ENCODE measurements at places on chromosomes 3 and 15.

- DNase-seq = no peak
Measured at GRCh38 chr3:76308541-76308940, 523.2 kb upstream of the ZNF717 start.

DNA sequence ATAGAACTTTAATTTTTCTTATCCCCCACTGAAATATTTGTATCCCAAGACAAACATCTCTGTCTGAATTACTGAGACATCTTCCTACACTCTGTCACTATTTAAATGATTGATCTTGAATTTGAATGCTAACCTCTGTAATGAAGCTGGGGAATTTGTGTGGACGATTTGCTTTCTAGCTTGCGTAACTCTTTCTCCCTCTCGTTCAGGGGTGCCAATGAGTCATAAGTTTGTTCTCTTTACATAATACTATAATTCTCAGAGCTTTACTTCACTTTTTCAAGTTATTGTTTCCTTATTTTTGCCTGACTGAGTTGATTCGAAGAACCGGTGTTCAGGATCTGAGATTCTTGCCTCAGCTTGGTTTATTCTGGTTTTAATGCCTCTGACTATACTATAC is 783.3 kb upstream of the CADM2 start:
- no peak for DNase-seq

DNA sequence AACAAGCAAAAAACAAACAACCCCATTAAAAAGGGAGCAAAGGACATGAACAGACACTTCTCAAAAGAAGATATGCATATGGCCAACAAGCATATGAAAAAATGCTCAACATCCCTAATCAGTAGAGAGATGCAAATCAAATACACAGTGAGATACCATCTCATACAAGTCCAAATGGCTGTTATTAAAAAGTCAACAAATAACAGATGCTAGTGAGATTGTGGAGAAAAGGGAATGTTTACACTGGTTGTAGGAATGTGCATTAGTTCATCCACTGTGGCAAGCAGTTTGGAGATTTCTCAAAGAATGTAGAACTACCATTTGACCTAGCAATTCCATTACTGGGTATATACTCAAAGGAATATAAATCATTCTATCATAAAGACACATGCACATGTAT is 44.5 kb downstream of the RIOX2 start:
- DNase-seq = no peak

- DNase-seq = peak; percentile 88
Measured at GRCh38 chr3:130746246-130747039, at the start of gene PIK3R4. TSS of gene PIK3R4 (minus strand) at chr3:130746829. CDS start at chr3:130745218, 1,611 bp downstream.

DNA sequence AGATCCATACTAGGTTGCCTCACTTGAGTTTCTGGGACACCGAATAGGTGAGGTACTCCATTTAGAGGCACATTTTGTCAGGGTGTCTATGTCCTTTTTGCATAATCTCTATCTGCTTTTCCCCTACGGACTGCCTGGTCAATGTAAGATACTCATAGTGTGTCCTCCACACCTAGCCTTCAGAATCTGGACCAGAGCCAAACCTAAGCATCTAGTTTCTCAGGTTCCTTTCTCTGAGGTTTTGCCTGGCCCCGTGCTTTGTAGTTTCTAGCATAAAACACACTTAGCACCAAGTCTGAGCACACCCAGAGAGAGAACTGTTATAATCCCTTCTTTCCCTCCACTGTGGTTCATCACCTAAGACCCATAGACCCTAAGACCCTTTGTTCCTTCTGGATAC is 105.9 kb upstream of the MLF1 start:
- DNase-seq = no peak

- DNase-seq = no peak
Measured at GRCh38 chr3:183701744-183702143, 4.1 kb downstream of the YEATS2 start.

DNA sequence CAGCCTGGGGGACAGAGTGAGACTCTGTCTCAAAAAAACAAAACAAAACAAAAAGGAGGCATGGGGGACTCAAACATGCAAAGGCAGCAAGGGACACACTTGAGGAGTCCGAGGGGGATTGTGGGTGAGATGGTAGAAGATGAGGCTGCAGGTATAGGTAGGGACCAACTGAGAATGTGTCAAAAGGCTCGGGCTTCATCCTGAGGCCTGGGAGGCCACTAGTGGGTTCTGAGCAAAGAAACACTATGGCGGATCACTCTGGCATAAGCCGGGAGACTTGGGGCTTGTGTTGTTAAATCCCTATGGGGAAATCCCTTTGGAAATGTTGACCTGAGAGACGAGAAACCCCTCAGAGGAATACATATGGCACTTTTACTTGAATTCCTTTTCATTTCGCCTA is 21.2 kb downstream of the ZNF710 start:
- no peak for DNase-seq

- no peak for DNase-seq
Measured at GRCh38 chr3:126996905-126997304, 14.0 kb downstream of the PLXNA1 start.

DNA sequence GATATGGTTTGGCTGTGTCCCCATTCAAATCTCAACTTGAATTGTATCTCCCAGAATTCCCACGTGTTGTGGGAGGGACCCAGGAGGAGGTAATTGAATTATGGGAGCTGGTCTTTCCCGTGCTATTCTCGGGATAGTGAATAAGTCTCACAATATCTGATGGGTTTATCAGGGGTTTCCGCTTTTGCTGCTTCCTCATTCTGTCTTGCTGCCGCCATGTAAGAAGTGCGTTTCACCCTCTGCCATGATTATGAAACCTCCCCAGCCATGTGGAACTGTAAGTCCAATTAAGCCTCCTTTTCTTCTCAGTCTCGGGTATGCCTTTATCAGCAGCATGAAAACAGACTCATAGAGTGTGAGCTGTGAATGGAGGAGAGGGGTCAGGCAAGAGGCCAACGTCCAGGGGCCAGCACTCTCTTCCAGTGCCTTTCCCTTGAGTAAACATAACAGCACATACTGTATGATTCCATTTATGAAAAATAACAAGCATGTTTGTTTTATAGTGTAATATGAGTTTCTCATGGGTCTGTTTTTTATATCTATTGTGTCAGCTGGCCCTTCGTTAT is 16.3 kb upstream of the LCTL start:
- no peak for DNase-seq

DNA sequence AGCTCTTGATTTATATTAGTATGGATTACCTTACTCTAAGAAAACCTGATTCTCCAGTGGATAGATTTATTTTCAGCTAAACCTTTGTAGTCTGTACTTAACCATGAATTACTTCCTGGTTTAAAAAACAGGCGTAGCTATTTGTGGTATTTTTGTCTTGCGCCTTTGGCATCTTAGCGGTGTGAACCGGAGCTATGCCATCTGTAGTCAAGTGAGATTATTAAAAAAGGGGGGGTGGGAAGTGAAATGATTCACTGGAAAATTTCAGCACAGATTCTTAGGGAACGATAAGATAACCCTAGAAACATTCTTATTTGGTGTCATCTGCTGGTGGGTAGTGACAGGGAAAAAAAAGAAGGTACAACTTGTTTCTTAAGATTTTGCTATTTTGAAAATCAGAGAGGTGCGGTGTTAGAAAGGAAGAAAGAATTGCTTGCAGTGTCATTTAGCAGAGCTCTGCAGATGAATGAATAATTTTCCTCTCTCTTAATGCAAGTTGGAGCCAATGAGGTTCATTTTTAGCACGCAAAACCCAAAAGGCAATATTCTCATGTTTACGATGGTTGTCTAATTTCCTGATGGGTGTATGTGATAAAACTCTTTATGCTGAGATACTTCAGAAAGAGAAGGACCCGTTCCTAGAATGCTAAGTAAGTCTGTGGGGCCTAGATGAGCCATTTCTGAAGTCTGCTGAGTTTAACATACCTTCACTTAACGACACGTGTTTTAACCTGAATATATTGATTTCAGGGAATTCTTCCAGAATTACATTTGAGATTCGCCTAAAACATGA is 44.0 kb downstream of the PSMD6 start:
- no peak for DNase-seq

- DNase-seq = no peak
Measured at GRCh38 chr3:4633078-4634004, 140.2 kb downstream of the ITPR1 start.

GRCh38 chr3:186165331-186165730 is 56.4 kb upstream of the ETV5 start:
- no peak for DNase-seq

DNA sequence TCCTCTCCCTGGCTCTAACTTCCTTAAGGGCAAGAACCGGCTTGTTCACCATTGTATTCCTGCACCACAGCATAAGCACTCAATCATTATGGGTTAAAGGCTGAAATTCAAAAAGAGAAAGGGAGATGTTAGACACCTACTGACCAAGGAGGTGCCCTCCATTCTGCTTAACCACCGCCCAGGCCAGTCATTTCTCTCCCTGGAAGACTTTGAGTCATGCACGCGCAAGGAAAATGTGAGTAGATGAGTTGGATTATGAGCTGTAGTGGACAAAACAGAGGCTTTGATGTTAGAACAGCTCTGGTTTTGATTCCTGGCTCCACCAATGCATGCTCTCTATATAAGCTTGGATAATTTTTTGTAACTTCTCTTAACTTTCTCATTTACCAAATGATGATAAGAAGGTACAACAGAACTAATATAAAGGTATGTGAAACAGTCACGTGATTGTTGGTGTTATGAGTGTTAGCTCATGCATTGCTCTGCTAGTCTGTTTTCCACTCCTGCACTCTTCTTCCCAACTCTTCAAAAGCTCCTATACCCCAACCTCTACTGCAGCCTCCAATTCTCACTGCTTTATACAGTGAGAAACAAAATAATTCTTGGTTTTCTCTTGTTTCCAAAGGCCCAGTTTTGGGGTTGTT is 148.4 kb upstream of the ATP11B start:
- no peak for DNase-seq

- no peak for DNase-seq
Measured at GRCh38 chr3:120495809-120496208, 45.0 kb upstream of the FSTL1 start.

DNA sequence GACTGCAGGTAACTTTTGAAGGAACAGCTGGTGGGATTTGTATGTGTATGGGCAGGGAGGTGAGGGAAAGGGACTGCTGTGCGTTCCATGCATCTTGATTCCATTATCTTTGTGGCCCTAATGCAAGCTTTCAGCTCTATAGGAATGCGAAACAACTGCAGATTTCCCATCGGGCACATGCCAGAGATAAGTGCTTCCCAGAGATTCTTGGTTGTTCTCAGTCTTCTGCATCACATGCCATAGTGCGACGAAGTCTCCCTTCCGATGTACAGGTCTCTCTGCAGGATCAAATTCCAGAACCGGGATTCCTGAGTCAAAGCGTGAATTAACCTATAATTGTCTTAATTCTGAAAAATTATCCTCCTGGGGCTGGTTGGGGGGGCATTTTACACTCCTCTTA is 72.6 kb upstream of the NSMCE3 start:
- DNase-seq = no peak

DNA sequence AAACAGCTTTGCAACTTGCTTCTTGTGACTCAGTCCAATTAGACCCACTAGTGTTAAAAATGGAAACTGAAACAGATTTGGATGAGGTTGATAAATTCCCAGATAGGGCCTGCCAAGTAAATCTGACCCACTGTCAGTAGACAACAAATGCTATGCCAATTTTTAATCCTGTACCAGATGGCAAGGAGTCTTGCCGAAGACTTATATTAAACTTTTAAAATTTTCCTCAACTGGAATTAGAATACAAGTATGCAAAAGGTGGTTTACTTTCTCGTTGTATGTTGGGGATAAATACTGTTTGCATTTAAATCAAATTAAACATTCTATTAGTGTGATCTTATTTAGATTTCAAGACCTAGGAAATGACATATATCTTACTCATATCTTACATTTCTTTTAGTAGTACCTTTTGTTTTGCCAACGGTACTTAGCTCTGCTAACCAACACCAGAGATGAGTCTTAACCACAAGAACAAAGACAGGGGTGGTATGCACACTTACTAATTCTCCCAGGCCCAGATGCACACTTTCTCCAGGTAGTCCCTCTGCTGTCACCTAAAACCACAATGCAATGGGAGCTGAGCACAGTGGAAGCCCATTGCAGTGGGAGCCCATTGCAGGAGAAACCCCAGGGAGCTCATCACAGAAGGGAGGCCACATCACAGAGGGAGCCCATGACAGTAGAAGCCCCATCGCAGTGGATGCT is 77.8 kb downstream of the WWTR1 start:
- DNase-seq = no peak

DNA sequence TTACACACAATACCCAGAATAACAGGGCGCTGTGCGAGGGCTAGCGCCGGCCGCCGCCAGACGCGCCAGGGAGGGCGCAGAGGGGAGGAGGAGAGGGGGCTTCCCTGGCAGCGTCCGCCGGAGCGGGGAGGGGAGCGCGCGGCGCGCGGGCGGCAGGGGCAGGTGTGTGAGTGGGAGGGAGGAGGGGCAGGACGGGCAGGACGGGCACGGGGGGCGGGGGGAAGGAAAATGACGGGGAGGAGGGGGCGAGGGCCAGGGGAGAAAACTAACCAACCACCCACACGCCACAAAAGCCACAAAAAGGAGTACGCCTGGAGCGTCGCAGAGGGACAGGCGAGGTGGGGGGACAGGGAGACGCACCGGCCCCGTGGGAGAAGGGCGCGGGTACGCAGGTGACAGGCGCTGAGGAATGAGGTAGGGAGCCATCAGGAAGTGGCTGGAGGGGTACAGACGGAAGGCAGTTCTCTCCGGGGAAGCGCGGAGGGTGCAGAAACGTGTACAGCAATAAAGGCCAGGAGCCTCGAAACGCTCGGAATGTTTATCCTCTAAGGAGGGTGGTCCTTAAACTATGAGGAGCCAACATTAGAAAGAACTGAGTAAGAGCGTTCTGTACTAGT is 610 bp upstream of the SATB1 start:
- peak; percentile 9 for DNase-seq

DNA sequence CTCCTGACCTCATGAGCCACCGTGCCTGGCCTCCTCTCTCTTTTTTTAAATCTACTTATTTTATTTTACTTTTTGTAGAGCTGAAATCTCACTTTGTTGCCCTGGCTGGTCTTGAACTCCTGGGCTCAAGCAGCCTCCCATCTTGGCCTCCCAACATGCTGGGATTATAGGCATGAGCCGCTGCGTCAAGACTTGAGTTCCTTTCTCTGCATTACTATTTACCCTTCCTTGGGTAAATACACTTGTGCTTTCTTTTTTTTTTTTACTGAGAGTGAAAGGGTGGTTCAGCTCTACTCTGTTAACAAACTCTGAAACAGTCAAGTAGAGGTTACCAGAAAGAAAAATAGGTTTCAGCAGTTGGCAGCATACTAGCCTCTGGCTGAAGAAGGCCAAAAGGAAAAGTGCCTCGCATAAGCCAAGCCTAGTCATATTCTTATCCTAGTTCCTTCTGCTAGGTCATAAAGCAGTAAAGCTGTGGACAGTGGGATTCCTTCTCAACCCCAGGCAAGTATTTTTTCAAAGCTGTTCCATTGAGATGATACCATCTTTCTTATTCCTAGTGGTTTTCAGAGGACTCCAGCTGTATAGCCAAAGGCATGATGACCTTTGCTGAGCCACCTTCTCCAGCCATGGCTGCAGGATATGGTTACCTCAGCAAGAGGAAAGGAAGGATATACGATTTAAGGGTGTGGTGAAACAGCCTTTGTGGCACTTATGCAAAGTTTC is 135.1 kb downstream of the RBPMS2 start:
- DNase-seq = no peak

GRCh38 chr3:135739779-135740178 is 225.7 kb upstream of the PPP2R3A start:
- no peak for DNase-seq

- no peak for DNase-seq
Measured at GRCh38 chr3:102733791-102734563, 299.2 kb downstream of the ZPLD1 start.

Measured in NCI-H187 (cell line).